ENCODE measurements at places on chromosomes 7 and 10. TPM values are rescaled to one million over a fixed set of nuclear protein-coding genes. Genes with fewer than 3 reads are reported as not detected.
A peak's percentile ranks its signal among the peaks of the same experiment; 100 is the strongest.

DNA sequence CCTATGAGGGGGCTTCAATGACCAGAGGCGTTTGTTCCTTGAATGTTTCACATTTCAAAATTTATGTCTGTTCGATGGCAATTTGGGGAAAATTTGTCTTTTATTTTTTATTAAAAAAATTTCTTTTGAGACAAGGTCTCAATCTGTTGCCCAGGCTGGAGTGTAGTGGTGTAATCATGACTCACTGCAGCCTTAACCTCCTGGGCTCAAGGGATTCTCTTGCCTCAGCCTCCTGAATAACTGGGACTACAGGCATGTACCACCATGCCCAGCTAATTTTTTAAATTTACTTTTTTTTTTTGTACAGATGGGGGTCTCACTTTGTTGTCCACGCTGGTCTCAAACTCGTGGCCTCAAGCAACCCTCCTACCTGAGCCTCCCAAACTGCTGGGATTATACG, 39.7 kb downstream of the OTUD1 start:
- H3K27me3 ChIP-seq = no peaks in the 10 kb centered on the region
- no peak overlapping the region for H3K27ac ChIP-seq

DNA sequence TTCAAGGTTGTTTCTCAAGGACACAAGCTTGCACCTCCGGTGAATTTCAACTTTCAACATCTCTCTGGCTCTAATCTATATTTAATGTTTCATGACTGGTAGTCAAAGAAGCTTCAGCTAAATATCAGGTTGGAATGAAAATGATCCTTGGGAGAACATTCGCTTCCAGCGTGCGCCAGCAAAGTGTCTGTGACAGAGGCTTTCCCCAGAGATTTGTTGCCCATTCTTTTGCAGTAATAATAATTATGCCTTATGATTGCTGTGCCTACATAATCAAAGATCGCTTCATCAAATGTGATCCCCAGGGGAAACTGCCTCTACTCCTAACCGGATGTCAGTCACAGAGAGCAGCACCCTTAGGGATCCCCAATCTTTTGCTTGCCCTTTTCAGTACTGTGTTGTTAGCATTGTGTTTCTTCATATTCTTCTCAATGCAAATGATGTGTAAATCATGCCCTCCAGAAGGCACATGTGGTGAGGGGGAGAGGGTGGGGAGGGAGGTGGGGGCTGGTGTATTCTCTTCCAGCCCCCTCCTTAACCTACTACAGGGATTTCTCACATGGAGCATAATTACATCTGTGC, 30.5 kb downstream of the FZD1 start:
- H3K27ac ChIP-seq = no peak overlapping the region
- peak; percentile 39 for DNase-seq
- no peaks in the 10 kb centered on the region for H3K36me3 ChIP-seq
- H3K4me3 ChIP-seq = no peak overlapping the region
- H3K27me3 ChIP-seq = no peaks in the 10 kb centered on the region
- H3K4me1 ChIP-seq = peaks cover 20% of the 10 kb centered on the region

DNA sequence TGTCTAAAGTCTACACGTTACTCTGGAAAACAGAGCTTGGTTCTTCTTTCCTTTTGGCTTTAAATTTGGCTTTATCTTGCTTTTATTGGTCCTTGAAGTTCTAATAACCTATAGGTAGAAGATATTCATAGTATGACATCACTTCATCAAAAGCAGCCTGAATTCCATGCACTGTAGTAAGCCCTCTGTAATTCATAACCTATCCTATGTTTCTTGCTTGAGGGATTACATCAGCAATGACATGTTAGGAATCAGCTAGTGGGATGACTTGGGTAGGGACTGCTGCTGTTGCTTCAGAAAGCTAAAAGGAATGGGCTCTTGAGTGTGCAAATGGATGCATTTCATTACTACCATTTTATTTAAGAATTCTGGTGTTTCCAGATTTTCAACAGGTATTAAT, 184.9 kb downstream of the PTEN start:
- H3K27ac ChIP-seq = no peak overlapping the region
- DNase-seq = no peak
- no peak overlapping the region for H3K4me3 ChIP-seq

DNA sequence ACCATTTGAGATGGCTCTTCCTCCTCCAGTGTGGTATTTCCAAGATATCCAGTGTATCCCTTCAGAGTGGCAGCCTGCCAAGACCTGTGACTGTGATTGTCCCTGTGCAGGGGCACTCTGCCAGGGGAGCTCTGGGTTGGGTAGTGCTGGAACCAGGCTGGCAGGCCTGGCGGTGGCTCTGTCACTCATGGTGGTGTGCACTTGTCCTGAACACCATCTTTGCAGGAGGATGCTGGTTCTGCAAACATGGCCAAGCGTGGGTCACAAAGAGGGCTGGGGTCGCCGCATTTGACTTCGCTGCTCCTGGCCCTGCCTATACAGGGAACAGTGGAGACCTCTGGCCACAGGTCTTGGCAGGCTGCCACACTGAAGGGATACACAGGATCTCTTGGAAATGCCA, 205.2 kb downstream of the PRPF18 start:
- no peak overlapping the region for H3K27ac ChIP-seq
- no peaks in the 10 kb centered on the region for H3K27me3 ChIP-seq
- no peak for DNase-seq
- no peaks in the 10 kb centered on the region for H3K36me3 ChIP-seq
- H3K4me1 ChIP-seq = peaks cover 5% of the 10 kb centered on the region

- no peak for DNase-seq
- H3K4me1 ChIP-seq = no peaks in the 10 kb centered on the region
- no peak overlapping the region for H3K27ac ChIP-seq
- no peaks in the 10 kb centered on the region for H3K36me3 ChIP-seq
- H3K27me3 ChIP-seq = peaks cover 56% of the 10 kb centered on the region
Observed at GRCh38 chr10:128187788-128188185, 61.6 kb upstream of the MKI67 start.

- H3K4me1 ChIP-seq = no peaks in the 10 kb centered on the region
- no peak for DNase-seq
- no peak overlapping the region for H3K4me3 ChIP-seq
- H3K27ac ChIP-seq = no peak overlapping the region
Observed at GRCh38 chr7:66638309-66639099, 9.8 kb downstream of the KCTD7 start.

DNA sequence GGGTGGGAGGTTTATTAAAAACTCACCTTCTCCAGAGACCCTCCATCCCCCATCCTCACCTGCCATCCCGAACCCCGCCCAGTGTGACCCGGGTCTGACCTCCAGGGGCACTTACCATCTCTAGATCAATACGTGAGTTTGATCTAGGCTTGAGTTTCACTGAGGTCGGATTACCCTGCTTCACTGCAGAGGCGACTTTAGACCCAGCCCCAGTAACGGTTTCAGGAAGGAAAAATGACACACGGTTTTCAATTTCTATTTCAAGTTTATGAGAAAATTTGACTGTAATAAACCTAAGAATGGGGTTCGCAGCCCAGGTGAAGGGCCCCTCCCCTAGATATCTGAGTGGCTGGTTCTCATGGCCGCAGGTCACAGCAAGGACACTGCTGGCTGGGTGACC, 33.1 kb downstream of the RCC1L start:
- DNase-seq = no peak
- H3K27ac ChIP-seq = no peak overlapping the region
- no peak overlapping the region for H3K4me3 ChIP-seq

DNA sequence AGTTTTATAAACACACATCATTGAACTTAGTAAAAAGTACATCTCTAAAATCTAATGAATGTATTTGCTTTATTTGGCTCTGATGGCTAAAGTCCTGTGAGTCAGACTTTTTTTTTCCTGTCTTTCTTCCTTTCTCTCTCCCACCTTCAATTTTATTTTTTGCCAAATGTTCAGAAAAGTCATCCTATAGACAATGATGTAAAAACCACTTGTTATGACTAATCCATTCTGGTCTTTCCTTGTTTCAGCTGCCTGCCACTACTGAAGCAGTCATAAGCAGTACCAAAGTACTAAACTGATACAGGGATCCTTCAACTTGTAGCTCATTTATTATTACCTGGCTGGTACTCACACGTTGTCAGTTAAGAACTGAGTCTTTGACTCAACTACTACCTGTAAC, 23.9 kb downstream of the HECTD2 start:
- H3K4me3 ChIP-seq = no peak overlapping the region
- no peak for DNase-seq
- no peaks in the 10 kb centered on the region for H3K36me3 ChIP-seq
- H3K4me1 ChIP-seq = no peaks in the 10 kb centered on the region

- peak; percentile 66 for DNase-seq
- no peaks in the 10 kb centered on the region for H3K36me3 ChIP-seq
- no peak overlapping the region for H3K27ac ChIP-seq
- H3K4me1 ChIP-seq = peaks cover 22% of the 10 kb centered on the region
- no peak overlapping the region for H3K4me3 ChIP-seq
- no peaks in the 10 kb centered on the region for H3K27me3 ChIP-seq
Observed at GRCh38 chr7:2487586-2488271, 11.5 kb upstream of the GRIFIN start.

DNA sequence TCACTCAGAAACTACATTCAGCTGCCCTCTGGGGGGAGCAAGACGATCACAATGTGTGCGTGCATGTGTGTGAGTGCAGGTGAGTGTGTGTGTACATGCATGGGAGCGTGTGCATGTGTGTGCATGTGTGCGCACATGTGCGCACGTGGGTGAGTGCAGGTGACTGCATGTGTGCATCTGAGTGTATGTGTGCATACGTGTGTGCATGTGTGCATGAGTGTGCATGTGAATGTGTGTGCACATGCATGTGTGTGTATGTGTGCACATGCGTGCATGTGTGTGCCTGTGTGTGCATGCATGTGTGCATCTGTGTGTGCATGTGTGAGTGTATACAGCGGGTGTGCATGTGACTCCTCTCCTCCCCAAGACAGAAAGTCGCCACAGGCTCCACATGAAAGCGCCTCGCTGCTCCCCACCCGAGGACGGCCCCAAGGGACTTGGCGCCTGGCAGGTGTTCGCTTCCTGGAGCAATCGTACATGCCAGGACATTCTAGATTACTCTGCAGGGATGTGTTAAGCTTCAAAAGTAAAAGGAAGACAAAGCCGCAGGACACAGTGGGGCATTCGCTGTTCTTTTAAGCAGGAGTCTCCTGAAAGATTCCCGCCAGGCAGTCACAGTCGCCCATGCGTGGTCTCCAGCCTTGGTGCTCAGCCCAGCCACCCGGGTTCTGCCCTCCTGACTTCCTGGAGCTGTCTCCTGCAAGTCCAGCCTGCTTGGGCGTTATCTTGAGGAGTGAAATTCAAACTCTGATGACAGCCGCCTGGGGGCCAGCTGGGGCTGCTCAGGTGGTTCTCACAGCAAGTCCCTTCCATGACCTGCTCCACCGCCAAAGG, 42.0 kb upstream of the ADGRA1 start:
- no peak overlapping the region for H3K27ac ChIP-seq
- DNase-seq = no peak
- no peaks in the 10 kb centered on the region for H3K4me1 ChIP-seq
- H3K36me3 ChIP-seq = no peaks in the 10 kb centered on the region
- H3K27me3 ChIP-seq = peaks cover 89% of the 10 kb centered on the region

DNA sequence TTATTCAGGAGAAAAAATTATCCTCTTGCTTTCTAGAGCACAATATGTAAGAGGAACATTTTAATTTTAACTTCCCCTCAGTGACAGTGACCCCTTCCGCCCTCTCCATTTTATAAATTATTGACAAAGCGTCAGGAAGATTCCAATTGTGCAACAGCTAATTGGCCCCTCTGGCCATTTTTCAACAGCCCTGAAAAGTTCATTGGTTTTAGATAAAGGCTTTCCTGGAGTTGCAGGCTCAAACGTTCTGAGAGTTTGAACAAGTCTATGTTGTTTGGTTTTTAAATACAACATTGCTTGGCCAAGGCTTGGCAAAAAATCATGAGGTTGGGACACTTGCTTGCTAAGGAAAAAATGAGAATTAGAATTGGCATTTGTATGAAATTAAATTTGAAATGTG, 422.2 kb upstream of the ANKRD30A start:
- DNase-seq = no peak
- H3K4me1 ChIP-seq = peaks cover 4% of the 10 kb centered on the region
- H3K27ac ChIP-seq = no peak overlapping the region
- no peaks in the 10 kb centered on the region for H3K27me3 ChIP-seq

- no peak for DNase-seq
Observed at GRCh38 chr7:42227541-42227935, 9.5 kb downstream of the GLI3 start.

DNA sequence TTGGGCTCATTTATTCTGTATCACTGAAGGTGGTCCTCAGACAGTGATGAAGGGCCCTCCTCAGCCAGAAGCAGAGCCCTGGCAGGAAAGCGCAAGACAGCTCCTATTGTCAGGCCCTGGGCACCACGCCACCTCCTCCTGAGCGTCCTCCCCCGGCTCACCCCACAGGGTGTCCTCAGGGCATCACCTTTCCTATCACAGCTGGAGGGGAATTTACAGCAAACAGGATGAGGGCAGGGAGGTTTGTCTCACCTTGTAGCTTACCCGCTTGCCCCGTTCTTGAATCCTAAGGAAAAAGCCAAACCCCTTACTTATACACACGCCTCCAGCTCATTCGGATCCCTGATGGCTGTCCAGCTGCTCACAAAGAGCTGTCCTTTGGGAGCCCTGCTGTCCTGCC, 50.2 kb upstream of the LANCL2 start:
- no peak overlapping the region for H3K4me3 ChIP-seq
- H3K27ac ChIP-seq = no peak overlapping the region
- DNase-seq = no peak
- no peaks in the 10 kb centered on the region for H3K27me3 ChIP-seq

- H3K27ac ChIP-seq = no peak overlapping the region
- no peaks in the 10 kb centered on the region for H3K27me3 ChIP-seq
- no peaks in the 10 kb centered on the region for H3K4me1 ChIP-seq
- DNase-seq = no peak
- H3K36me3 ChIP-seq = no peaks in the 10 kb centered on the region
Observed at GRCh38 chr7:21377545-21377944, 50.3 kb upstream of the SP4 start.

- no peak for DNase-seq
- no peak overlapping the region for H3K4me3 ChIP-seq
- H3K27ac ChIP-seq = no peak overlapping the region
- no peaks in the 10 kb centered on the region for H3K27me3 ChIP-seq
- no peaks in the 10 kb centered on the region for H3K4me1 ChIP-seq
- H3K36me3 ChIP-seq = no peaks in the 10 kb centered on the region
Observed at GRCh38 chr10:127142136-127142535, 54.3 kb downstream of the INSYN2A start.

- no peak overlapping the region for H3K4me3 ChIP-seq
- H3K36me3 ChIP-seq = no peaks in the 10 kb centered on the region
- no peak for DNase-seq
- no peak overlapping the region for H3K27ac ChIP-seq
Observed at GRCh38 chr10:46218921-46219320, 67.9 kb upstream of the ANTXRL start.

- no peak overlapping the region for H3K27ac ChIP-seq
- peaks cover 22% of the 10 kb centered on the region for H3K27me3 ChIP-seq
- DNase-seq = no peak
- no peaks in the 10 kb centered on the region for H3K4me1 ChIP-seq
- H3K36me3 ChIP-seq = no peaks in the 10 kb centered on the region
- H3K4me3 ChIP-seq = no peak overlapping the region
Observed at GRCh38 chr10:86077871-86078638, 288.5 kb downstream of the GRID1 start.

The CPA4 gene
- total RNA-seq = not detected

The PDE1C gene
- not detected for total RNA-seq

The ERVW-1 gene
- total RNA-seq = not detected

The NUTM2E gene
- 0.49 TPM for total RNA-seq

The SMKR1 gene
- 1.7 TPM for total RNA-seq

The HHEX gene
- total RNA-seq = 12.1 TPM

The GALNT17 gene
- total RNA-seq = not detected

The CLCN1 gene
- not detected for total RNA-seq

The ASAH2B gene
- total RNA-seq = 5.3 TPM

The TPST1 gene
- total RNA-seq = 11.0 TPM

The IRF5 gene
- total RNA-seq = not detected

The CRHR2 gene
- not detected for total RNA-seq

The CALCR gene
- total RNA-seq = not detected

The SEC31B gene
- total RNA-seq = 3.8 TPM

Measured in A673 (cell line).